ENCODE measurements at places on chromosomes 7 and 10. TPM values are rescaled to one million over a fixed set of nuclear protein-coding genes. Genes with fewer than 3 reads are reported as not detected.
A peak's percentile ranks its signal among the peaks of the same experiment; 100 is the strongest.

DNA sequence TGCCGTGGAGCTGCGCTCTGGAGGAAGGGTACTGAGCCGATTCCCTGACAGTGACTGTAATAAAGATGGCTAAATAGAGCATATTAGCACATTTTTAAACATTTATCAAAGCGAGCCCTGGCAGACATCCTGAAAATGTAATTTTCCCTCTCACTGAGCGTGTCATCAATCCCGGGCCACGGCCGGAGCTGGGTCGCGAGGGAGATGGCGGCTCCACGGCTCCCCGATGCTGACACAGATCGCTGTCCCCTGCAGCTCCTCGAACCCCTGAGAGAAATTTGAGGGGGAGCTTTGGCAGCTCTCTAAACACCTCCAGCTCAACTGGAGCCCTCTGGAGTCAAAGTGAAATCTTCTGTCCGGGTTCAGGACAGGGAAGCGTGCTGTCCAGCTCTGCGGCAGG is 44.9 kb upstream of the ADGRA1 start:
- no peak for DNase-seq

DNA sequence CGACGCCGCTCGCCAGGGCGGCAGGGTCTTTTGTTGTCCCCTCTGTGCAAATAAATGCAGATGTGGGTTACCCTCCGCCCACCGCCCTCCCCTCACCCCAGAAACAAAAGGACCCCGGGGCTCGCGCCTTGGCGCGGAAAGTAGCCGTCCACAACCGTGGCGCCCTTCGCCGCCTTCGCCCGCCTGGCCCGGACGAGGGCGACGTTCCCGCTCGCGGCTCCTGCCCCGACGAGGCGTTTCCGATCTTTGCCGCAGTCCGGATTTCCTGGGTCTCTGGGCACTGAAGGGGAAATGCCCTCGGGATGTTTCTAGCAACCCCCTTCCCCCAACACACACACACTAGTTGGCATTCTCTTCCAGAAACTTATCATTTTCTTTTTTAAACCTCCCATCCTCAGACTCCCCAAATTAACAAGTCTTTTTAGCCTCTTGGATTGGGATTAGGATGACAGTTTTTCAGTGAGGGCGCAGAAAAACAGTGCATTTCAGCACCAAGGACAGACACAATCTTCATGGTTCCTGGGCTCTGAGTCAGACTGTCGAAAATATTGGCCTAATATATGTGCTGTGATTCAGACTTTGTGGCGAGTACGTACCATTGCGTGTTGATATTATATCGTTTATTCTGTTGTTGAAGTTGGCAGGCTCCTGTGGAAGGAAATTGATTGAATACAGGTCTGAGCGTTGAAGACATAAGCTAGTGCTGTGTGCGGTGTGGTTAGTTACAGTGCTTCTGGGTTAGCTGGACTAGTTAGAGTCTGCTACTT is 771 bp downstream of the PHYHIPL start:
- no peak for DNase-seq

DNA sequence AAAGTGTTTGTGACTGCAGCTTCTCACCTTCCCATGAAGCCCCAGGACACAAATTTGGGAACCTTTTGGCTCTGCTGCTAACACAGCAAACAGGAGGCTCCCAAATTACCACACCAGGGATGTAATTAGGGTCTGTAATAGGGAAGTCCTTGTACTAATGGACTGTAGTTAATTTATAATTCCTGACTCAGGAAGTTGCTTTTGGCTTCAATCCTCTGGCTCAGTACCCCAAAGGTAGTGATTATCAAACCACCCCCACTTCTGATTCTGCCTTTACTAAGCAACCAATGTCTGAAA is 3.8 kb upstream of the MALSU1 start:
- no peak for DNase-seq

DNA sequence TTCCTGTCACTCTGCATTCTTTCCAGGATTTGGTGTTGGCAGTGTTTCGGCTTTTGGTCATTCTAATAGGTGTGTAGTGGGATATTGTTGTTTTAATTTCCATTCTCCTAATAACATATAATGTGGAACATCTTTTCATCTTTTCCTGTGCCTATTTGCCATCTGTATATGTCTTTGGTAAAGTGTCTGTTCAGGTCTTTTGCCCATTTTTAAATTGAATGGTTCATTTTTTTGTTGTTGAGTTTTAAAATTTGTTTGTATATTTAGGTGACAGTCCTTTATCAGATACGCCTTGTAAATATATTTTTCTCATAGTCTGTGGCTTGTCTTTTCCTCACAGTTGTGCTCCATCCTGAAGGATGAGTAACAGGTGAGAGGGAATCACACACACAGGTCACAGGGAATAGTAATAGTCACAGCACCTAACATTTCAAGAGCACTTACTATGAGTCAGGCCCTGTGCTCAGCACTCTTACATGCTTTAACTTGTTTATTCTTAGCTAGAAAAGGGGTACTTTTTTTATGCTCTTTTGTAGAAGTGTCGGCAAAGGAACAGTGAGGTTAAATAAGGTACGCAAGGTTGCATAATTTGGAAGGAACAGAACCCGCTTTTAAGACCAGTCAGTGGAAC is 117.1 kb upstream of the GATA3 start:
- DNase-seq: no peak

GRCh38 chr10:45441239-45442190 is 67.5 kb downstream of the ALOX5 start:
- no peak for DNase-seq

DNA sequence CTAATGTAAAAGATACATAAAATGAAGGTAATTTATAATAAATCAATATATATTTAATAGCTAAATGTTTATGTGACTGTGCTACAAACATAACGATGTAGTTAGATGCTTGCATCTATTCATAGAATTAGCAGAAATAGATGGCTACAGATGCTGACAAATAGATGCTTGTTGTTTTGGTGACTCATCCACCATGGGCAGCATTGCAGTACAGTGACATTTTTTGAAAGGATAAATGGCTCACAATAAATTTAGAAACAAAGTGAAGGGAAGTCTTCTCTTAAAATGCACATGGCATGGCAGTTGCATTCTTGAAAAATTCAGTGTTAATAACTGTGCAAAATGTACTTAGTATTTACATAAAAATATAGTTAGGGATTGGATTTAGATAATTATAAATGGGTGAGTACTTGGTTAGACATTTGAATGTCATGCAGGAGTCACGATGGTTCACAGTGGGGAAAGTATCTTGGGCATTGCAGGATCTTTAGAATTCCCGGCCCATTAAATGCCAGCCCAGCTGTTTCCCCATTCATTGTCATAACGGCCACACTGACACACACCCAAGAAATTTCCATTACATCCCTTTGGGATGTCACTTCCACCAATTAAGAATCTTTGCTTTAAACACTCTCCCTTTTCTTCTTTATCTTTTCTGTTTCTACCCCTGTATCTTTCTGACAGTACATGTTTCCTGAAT is 564.1 kb downstream of the ATRNL1 start:
- DNase-seq: no peak

GRCh38 chr7:107051376-107051775 is 6.9 kb downstream of the PRKAR2B start:
- DNase-seq: no peak

DNA sequence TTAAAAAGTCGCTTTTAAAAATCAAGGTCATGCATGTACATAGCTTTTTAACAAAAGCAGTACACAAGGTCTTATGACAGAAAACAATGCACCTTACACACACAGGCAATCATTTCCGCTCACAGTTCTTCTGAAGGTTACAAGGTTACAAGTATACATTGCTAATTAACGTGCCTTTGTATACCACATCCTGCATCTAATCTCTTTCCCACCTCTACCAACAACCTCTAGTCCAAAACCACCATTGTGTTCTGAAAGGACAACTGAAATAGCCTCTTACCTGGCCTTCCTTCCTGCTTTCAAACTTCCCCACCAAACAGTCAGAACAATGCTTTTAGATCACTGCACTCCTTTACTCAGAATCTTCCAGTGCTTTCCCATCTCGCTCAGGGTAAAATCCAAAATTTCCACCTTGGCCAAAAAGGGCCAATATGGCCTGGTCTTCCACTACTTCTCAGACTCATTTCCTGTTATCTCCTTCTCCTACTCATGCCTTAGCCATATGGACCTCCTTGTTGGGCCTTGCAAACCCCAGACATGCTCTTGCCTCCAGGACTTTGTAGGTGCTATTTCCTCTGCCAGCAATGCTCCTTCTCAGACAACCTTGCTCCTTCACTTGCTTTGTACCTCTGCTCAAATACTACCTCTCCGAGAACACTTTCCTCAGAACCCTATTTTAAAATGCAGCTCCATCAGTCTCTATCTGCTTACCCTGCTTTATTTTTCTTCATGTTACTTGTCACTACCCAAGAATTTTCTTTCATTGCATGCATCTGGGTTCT is 205.4 kb downstream of the DNAJC1 start:
- no peak for DNase-seq

GRCh38 chr7:30683816-30684215 is 1.6 kb upstream of the CRHR2 start:
- DNase-seq: no peak

GRCh38 chr7:82382276-82382675 is 61.3 kb downstream of the CACNA2D1 start:
- no peak for DNase-seq

- no peak for DNase-seq
Observed at GRCh38 chr7:22302951-22303423, 54.0 kb downstream of the RAPGEF5 start.

DNA sequence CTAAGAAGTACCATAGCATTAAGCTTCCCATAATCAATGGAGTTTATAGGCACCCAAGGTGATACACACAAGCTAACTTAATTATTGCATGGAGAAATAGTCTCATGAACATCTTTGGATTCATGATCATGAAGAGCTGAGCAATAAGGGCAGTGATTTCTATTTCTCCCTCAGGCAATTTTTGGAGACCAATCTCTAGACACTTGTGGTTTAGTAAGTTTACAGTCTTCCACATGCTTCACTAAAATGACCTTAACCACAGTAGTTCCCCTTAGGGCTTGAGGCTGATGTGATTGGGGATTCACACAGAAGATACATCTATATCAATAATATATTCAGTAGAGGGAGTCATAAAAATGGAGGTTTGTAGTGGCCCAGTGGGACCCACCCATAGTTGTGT is 241.2 kb downstream of the CCDC7 start:
- no peak for DNase-seq

DNA sequence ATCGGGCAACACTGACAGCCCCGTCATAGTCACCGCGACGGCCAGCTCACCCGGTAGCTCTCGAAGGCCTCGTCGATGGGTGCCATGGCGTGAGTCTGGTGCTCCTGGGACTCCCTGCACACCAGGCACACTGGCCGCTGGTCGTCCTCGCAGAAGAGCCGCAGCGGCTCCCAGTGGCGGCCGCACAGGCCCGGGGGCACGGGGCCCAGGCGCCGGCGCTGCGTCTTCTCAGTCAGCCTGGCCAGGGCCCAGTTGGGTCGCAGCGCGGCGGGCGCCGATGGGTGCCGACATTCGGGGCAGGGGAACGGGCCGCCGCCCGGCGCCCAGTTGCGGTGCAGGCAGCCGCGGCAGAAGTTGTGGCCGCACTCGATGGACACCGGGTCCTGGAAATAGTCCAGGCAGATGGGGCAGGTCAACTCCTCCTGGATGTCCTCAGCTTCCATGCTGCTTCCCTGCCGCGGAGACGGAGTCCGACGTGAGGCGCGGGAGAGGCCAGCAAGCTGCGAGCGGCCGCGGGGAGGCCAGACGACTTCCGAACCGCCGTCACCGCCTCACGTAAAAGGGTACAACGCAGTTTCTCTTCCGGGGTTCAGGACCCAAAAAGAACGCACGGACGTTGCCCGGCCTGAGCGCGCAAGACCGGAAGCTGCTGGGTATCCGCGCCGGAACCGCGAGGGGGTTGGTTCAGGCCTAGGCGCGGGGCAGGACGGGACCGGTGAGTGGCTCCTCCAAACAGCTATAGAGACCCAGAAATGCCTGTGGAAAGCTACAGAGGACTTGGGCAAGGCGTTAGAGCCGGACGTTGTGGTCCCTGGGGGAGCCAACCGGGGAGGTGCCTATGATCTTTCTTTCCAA is at the start of gene TRIM4:
Gene TRIM4, minus strand, starts transcription at position 572 of the 855 bp plus-strand sequence. Its CDS starts 129 bp downstream, at position 443.
- DNase-seq: peak; percentile 89

- no peak for DNase-seq
Observed at GRCh38 chr7:12244129-12244528, 33.0 kb downstream of the TMEM106B start.

- no peak for DNase-seq
Observed at GRCh38 chr7:132249256-132249971, 326.9 kb downstream of the PLXNA4 start.

DNA sequence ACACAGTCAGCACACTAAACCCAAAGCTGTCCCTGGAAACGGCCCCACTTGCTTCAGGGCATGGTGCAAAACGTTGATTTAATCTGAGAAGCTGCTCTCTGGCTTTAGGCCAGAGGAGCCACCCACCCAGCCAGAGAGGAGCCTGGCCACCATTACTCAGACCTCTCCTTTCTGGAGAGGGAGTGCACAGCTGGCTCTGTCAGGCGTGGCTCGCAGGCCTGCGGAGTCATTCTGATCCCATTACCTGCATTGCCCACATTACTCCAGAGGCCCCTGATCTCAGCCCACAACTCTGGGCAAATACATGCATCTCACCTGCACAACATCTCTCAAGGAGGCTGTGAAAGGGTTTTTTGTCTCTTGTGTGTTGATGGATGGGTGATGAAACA is 370.0 kb upstream of the IGFBP3 start:
- DNase-seq: no peak

- DNase-seq: no peak
Observed at GRCh38 chr7:87833130-87833529, 43.0 kb downstream of the SLC25A40 start.

- no peak for DNase-seq
Observed at GRCh38 chr7:79555571-79555970, 102.1 kb upstream of the MAGI2 start.

GRCh38 chr10:128125416-128125943 is 743 bp downstream of the MKI67 start:
- no peak for DNase-seq

DNA sequence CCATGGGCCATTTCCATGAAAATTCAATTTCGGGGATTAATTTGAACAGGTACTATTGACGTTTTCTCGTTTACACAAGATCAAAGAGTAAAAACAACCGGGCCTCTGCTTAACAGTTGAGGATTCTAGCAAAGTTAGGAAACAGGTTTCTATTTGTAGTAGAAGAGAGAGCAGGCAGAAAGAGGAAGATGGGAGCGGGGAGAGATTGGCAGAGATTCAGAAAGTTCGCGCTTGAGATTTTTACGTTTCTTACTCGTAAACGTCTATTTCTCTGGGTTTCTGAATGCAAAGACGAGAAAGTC is 571 bp upstream of the VWC2 start:
- no peak for DNase-seq

Gene PNLIPRP3
- total RNA-seq: not detected

Gene NKX2-3
- not detected for total RNA-seq

Gene KCP
- 0.19 TPM for total RNA-seq

Gene AKR1E2
- total RNA-seq: 5.2 TPM

Gene PON3
- total RNA-seq: not detected

Gene NDUFB2
- total RNA-seq: 83.9 TPM

Gene NPC1L1
- not detected for total RNA-seq

Gene NOS3
- 1.4 TPM for total RNA-seq
